ELF-1 (cell line): ENCODE measurements at places on chromosomes 7 and 10.
A peak's percentile ranks its signal among the peaks of the same experiment; 100 is the strongest.

- no peak for DNase-seq
Observed at GRCh38 chr10:111113961-111114757, 37.3 kb downstream of the ADRA2A start.

DNA sequence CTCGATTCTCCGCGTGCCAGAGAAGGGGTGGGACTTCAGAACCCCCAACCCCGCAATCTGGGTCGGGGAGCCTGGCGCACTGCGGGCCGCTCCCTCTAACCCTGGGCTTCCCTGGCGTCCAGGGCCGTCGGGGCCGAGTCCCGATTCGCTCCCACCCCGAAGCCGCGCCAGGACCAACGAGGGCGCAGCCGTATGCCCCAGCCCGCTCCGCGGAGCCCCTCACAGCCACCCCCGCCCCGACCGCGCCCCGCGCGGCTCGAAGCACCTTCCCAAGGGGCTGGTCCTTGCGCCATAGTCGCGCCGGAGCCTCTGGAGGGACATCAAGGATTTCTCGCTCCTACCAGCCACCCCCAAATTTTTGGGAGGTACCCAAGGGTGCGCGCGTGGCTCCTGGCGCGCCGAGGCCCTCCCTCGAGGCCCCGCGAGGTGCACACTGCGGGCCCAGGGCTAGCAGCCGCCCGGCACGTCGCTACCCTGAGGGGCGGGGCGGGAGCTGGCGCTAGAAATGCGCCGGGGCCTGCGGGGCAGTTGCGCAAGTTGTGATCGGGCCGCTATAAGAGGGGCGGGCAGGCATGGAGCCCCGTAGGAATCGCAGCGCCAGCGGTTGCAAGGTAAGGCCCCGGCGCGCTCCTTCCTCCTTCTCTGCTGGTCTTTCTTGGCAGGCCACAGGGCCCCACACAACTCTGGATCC, at the start of gene LEP:
LEP (plus strand) TSS at position 583 of the 691 bp plus-strand sequence. CDS start 10,741 bp downstream, outside the sequence.
- no peak for DNase-seq

- DNase-seq, result peak; percentile 89
Observed at GRCh38 chr7:7201578-7202374, 19.4 kb downstream of the C1GALT1 start.

- DNase-seq, result no peak
Observed at GRCh38 chr10:1589257-1589656, 148.1 kb downstream of the ADARB2 start.

- no peak for DNase-seq
Observed at GRCh38 chr7:116150588-116150987, 59.8 kb upstream of the TES start.
